ENCODE measurements at places on chromosomes 13 and 19.

GRCh38 chr13:101231751-101232428 lies 184.4 kb downstream of the NALCN start:
- DNase-seq: no peak

DNA sequence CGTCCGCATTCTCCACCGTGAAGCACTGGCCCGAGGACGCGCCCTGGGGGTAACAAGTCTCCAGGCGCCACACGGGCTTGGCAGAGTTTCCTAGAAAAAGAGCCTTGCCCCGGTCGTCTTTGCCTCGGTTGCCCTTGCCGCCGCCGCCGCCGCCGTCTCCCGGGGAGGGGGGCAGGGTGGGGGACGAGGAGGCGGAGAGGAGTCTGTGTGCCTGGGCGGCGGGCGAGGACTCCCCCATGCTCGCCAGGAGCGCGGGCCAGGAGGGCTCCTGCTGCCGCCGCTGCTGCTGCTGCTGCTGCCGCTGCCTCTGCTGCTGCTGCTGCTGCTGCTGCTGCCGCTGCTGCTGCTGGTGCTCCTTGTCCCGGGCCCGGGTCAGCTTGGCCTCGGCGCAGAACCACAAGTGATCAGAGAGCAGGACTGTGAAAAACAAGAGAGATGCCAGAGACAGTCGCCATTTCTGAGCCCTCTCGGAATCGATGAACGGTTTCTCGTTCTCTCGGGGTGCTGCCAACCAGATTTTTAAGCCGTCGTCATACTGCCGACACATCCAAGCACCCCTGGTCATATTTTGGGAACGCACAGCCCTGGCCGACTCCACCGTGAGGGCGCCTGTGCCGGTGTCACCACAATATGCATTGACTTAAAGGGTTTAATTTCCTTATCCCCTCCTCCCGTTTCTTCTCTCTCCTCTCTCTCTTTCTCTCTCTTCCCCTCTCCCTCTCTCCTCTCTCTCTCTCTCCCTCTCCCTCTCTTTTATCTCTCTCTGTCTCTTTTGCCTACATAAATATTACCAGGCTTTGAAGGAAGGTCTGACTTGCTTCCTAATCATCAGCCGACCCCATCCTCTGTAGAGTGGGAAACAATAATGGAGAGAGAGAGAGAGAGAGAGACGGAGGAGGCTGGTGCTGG lies 349.1 kb downstream of the LIG4 start:
- DNase-seq: no peak

- no peak for DNase-seq
Observed at GRCh38 chr13:93398167-93399035, 171.8 kb downstream of the GPC6 start.

GRCh38 chr13:69391756-69392155 lies 715.9 kb upstream of the ATXN8OS start:
- DNase-seq: no peak

DNA sequence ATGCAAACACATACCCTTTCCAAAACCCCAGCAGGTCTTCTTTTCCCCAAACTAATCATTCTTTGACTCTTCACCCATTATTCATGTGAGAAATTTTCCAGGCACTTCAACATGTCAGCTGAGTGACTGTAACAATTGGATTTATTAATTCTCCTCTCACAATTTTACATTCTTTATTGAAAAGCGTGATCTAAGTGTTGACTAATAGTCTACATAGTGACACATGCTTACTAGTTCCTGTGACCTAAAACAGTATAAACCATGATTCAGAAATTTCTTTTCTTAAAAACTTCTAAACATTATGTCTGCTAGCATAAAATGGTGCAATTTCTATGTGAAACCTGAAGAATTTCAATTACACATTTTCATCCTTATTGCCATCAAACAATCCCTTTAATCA lies 532.3 kb downstream of the GPC5 start:
- DNase-seq: no peak

GRCh38 chr13:112781881-112782361 lies 92.1 kb downstream of the ATP11A start:
- DNase-seq: no peak

GRCh38 chr19:27750391-27751043 lies 1462.4 kb downstream of the UQCRFS1 start:
- no peak for DNase-seq

GRCh38 chr13:26956522-26957142 lies 196.0 kb upstream of the GPR12 start:
- DNase-seq: no peak

DNA sequence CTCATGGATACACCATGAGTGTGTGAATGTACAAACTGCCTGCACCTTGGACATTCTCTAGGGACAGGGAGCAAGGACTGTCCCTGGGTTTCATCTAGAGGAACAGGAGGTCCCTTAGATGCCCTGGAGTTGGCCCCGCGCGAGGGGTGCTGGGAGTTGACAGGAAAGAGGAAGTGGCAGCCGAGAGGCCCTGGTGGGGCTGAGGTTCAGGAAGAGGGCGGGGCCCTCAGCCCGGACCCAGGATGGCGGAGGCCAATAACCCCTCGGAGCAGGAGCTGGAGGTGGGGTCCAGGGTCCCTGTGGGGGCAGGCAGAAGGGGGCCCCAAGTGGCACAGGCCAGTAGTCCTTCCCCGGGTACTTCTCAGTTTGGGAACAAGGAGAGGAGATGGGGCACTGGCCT lies 6.9 kb downstream of the PKN1 start:
- DNase-seq: peak; percentile 47

GRCh38 chr19:51364200-51365106 lies 1.7 kb downstream of the ETFB start:
- no peak for DNase-seq

GRCh38 chr13:99572921-99573320 lies 71.6 kb downstream of the TM9SF2 start:
- DNase-seq: no peak

DNA sequence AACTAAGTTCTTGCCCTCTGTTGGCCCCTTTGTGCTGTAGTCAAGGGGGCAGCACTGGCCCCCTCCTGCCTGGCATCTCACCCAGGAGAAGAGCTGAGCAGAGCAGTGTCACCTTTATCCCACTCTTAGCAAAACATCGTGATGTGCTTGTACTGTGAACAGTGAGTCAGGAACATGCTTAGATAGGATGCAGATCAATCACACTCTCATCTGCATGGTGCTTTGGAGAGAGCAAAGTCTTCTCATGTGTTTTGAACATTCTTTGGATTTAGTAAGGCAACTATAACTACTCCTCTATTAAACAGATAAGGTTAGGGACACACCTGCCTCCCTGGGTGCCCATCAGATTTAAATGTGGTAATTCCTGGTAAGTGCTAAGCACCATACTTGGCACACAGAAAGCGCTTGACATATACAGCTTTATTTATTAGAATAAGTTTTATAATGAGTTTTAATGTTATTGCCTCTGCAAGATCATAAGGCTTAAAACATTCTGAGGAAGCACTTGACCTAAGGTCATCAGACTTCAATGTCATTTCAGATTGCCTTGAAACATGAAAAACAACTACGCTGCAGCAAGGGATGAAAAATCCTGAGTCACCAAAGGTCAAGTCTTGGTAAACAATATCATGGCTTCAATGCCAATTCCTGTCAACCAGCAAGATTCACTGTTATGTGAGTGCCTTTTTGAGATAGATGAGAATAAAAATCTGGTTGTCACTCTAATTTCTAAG lies 82.4 kb upstream of the IRS2 start:
- no peak for DNase-seq

GRCh38 chr19:32339988-32340874 lies 5.2 kb upstream of the ZNF507 start:
- DNase-seq: no peak

Measured in activated CD4-positive, alpha-beta T cell treated with anti-CD3 and anti-CD28 coated beads, Interleukin-2, amount 50 U/mL, for 24 hours (primary cell).